ENCODE measurements at places on chromosomes 5 and 9.

GRCh38 chr9:27756418-27756817 is 183.1 kb upstream of the C9orf72 start:
- H3K4me3 ChIP-seq: no peak overlapping the region
- no peaks in the 10 kb centered on the region for H3K36me3 ChIP-seq
- no peak overlapping the region for H3K27ac ChIP-seq
- H3K27me3 ChIP-seq: no peaks in the 10 kb centered on the region

DNA sequence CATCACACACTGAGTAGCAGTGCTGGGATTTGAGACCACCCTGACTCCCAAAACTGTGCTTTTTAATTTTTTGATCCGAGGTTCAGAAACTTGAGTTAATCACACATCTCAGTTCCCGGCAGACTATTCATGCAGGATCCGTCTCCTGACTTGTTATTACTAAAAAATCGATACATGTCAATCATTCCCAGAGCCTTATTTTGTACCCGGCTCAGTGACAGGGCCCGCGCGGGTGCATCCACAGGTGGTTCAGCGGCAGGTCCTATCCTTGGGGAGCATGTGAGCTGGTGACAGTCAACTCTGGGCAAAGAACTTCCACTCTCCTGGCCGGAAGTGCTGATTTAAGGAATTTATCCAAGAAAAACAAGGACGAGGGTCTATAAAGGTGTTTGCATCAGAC is 95.9 kb upstream of the MVB12B start:
- H3K36me3 ChIP-seq: no peaks in the 10 kb centered on the region
- H3K4me1 ChIP-seq: no peaks in the 10 kb centered on the region
- no peak overlapping the region for H3K27ac ChIP-seq
- peaks cover 22% of the 10 kb centered on the region for H3K27me3 ChIP-seq
- no peak overlapping the region for H3K4me3 ChIP-seq

GRCh38 chr5:117236941-117237340 is 662.3 kb upstream of the SEMA6A start:
- H3K36me3 ChIP-seq: no peaks in the 10 kb centered on the region
- H3K27me3 ChIP-seq: no peaks in the 10 kb centered on the region
- DNase-seq: no peak
- no peak overlapping the region for H3K27ac ChIP-seq
- H3K4me3 ChIP-seq: no peak overlapping the region

GRCh38 chr9:121972501-121972981 is 120.6 kb downstream of the TTLL11 start:
- H3K27me3 ChIP-seq: no peaks in the 10 kb centered on the region
- peaks cover 4% of the 10 kb centered on the region for H3K36me3 ChIP-seq
- DNase-seq: no peak
- H3K27ac ChIP-seq: no peak overlapping the region
- no peaks in the 10 kb centered on the region for H3K4me1 ChIP-seq

GRCh38 chr5:126052120-126052519 is 371.1 kb upstream of the GRAMD2B start:
- no peak for DNase-seq
- H3K36me3 ChIP-seq: no peaks in the 10 kb centered on the region
- H3K27ac ChIP-seq: no peak overlapping the region
- H3K4me3 ChIP-seq: no peak overlapping the region
- H3K27me3 ChIP-seq: no peaks in the 10 kb centered on the region

- H3K36me3 ChIP-seq: no peaks in the 10 kb centered on the region
- no peak overlapping the region for H3K27ac ChIP-seq
Measured at GRCh38 chr5:36279054-36279698, 22.5 kb downstream of the RANBP3L start.

DNA sequence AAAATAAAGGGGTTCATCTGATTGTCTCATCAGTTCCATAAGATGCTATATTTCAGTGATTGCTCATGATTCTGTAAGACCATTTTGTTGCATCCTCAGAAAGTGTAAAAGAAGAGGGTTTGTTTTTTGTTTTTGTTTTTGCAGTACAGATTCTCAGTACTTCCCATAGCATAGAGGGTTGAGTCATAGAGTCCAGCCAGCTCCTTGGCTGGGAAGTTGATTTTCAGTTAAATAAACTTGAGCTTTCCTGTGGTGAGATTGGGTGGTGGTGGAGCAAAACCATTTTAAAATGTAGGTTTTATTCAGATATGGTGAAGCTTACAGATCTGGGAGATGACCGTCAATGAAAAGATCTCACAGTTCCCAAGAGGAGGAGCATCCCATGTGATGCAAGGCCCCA is 48.2 kb downstream of the DAPK1 start:
- peaks cover 6% of the 10 kb centered on the region for H3K27me3 ChIP-seq
- H3K36me3 ChIP-seq: no peaks in the 10 kb centered on the region
- no peaks in the 10 kb centered on the region for H3K4me1 ChIP-seq
- DNase-seq: no peak

DNA sequence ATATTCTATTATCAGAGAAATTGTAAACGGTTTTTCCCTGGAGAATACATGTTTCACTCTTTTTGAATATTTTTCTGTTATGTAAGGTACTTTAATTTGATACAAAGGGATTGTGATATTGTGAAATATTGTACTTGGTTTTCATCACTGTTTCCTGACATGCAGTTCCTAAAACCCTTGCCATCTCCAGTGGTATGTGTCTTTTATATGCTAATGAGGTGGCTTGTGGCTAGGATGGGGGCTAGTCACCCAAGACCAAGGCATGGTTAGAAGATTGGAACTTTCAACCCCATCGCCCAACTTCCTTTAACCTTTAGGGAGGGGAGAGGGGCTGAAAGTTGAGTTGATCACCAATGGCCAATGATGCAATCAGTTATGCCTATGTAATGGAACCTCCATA is 160.6 kb downstream of the TAF11L14 start:
- no peak overlapping the region for H3K4me3 ChIP-seq
- H3K27ac ChIP-seq: no peak overlapping the region
- H3K4me1 ChIP-seq: no peaks in the 10 kb centered on the region
- no peak for DNase-seq
- no peaks in the 10 kb centered on the region for H3K36me3 ChIP-seq

- no peaks in the 10 kb centered on the region for H3K27me3 ChIP-seq
- no peak overlapping the region for H3K4me3 ChIP-seq
- no peaks in the 10 kb centered on the region for H3K4me1 ChIP-seq
- H3K27ac ChIP-seq: no peak overlapping the region
- H3K36me3 ChIP-seq: peaks cover 3% of the 10 kb centered on the region
Measured at GRCh38 chr9:727767-728166, 113.7 kb upstream of the DMRT1 start.

- H3K36me3 ChIP-seq: no peaks in the 10 kb centered on the region
- no peaks in the 10 kb centered on the region for H3K27me3 ChIP-seq
- no peak overlapping the region for H3K4me3 ChIP-seq
- peaks cover 18% of the 10 kb centered on the region for H3K4me1 ChIP-seq
Measured at GRCh38 chr9:91245431-91246313, 116.0 kb downstream of the AUH start.

DNA sequence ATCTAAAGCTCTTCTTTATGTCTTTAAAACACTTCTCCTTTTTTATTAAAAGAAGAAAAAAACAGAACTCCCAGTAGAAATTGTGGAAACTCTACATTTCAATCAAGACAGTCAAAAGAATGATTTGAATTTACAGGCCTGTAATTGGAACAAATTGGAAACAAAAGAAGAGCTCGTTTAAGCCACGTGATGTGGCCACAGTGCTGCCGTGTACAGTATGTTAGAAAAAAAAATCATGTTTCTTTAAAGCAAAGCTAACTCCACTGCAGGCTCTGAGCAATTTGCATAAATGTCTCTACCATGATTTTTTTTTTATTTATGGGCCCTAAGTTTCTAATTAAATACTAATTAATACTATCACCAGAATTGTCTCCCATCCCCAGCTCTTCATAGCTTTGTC is 325.6 kb downstream of the ZSWIM6 start:
- no peak for DNase-seq
- no peak overlapping the region for H3K4me3 ChIP-seq
- H3K27ac ChIP-seq: no peak overlapping the region
- peaks cover 11% of the 10 kb centered on the region for H3K27me3 ChIP-seq
- H3K4me1 ChIP-seq: no peaks in the 10 kb centered on the region

DNA sequence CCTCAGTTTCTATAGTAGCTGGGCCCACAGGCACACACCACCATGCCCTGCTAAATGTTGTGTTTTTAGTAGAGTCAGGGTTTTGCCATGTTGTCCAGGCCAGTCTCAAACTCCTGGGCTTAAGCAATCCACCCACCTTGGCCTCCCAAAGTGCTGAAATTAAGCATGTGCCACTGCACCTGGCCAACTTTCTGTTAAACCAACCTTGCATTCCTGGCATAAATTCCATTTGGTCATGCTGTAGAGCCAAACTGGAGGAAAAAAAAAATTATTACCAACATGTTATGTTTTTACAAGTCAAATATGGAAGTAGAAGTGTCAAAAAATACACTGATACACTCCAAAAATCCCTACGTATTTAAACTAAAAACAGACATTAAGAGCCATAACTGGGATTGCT is 54.1 kb downstream of the ERMP1 start:
- peaks cover 75% of the 10 kb centered on the region for H3K36me3 ChIP-seq
- H3K4me1 ChIP-seq: peaks cover 3% of the 10 kb centered on the region
- no peak overlapping the region for H3K4me3 ChIP-seq
- no peak for DNase-seq
- H3K27ac ChIP-seq: no peak overlapping the region
